ENCODE measurements at places on chromosomes 13 and 19. TPM values are rescaled to one million over a fixed set of nuclear protein-coding genes. Genes with fewer than 3 reads are reported as not detected.

Gene ONECUT3
- total RNA-seq = not detected

Gene TMIGD2
- total RNA-seq = not detected

Gene ZNF699
- total RNA-seq = 6.0 TPM

Gene BSG
- total RNA-seq = 352 TPM

Gene RFPL4AL1
- total RNA-seq = not detected

DNA sequence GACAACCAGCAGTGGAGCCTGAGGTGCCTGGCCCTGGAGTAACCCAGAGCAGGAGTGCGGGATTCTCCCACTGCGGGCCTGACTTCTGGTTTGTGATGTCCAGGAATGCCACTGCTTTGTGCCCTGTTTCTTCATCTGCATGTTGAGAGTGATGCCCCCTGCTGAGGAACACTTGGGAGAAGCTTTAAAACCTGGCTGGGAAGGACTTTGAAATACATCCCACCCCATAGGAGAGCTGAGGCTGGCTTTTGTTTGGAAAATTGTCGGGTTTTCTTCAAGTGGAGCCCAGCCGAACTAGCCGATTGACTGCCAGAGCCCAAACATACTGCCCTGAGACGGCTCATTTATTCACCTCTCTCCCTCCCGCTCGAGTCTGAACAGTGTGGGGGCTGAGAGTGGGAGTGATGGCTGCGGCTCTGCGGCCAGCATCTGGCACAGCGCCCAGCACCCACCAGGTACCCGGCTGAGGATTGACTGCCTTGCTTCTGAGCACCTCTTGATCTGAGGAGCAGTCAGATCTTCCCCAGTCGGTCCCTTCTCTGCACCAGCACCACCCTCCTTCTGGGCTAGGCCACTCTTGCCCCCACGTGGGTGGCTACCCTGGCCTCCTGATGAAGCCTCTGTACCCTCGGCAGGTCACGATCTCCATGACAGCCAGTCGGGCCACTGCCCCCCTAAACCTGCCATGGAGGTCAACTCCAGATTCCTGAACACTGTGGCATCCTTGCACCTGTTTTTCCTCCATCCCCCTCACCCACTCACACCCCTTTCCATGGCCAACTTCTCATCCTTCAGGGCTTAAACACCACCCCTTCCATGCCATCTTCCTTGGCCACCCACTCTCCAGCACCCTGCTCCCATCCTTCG is 148.9 kb downstream of the SIPA1L3 start:
- DNase-seq = no peak

- DNase-seq = no peak
Measured at GRCh38 chr19:3813473-3814392, 27.6 kb upstream of the MATK start.

GRCh38 chr19:2166741-2167738 is 3.3 kb downstream of the DOT1L start:
- no peak for DNase-seq
